ENCODE measurements at places on chromosomes 13 and 19. TPM values are rescaled to one million over a fixed set of nuclear protein-coding genes. Genes with fewer than 3 reads are reported as not detected.

Gene NFKBIB
- 7.6 TPM for total RNA-seq

GRCh38 chr19:42282819-42283187, 13.8 kb downstream of the CIC start:
- DNase-seq, result no peak

- peak; percentile 23 for DNase-seq
Observed at GRCh38 chr13:39577838-39578491, 25.0 kb downstream of the LHFPL6 start.

DNA sequence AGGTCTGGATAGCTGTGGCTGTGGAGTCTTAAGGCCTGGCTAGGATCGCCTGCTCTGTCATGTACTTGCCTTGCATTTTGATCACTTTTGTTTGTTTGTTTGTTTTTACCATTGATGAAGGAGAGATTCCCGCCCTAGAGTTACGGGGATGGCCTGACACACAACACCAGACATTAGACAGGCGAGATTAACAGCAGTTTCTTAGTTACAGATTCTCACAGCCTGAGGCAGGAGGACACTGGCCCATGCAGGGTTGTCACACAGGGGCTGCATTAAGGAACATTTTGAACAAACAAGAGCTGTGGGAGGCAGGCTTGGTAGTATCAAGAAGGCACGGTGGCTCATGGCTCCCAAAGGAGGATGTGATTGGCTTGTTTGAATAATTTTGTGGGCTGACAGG, 291.8 kb downstream of the HS6ST3 start:
- no peak for DNase-seq

Gene ZNF506
- total RNA-seq, result 12.3 TPM

- DNase-seq, result peak; percentile 17
Observed at GRCh38 chr13:30153545-30154426, 153.6 kb downstream of the KATNAL1 start.

DNA sequence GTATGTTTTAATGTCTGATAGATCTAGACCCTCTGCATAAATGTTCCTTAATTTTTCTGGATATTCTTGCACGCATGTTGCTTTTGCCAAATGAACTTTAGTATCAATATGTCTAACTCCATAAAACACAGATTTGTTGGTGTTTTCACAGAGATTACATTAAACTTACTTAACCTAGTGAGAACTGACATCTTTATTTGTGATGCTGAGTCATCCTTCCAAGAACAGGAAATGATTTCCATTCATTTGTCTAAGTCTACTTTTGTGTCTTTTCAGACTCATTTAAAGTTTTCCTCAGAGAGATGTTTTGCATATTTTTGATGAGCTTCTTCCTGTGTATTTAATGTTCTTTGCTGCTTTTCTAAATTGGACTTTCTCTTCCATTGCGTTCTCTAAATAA, 184.0 kb downstream of the SLC7A1 start:
- DNase-seq, result no peak

GRCh38 chr13:36629057-36629385, 44.8 kb upstream of the SERTM1 start:
- no peak for DNase-seq

DNA sequence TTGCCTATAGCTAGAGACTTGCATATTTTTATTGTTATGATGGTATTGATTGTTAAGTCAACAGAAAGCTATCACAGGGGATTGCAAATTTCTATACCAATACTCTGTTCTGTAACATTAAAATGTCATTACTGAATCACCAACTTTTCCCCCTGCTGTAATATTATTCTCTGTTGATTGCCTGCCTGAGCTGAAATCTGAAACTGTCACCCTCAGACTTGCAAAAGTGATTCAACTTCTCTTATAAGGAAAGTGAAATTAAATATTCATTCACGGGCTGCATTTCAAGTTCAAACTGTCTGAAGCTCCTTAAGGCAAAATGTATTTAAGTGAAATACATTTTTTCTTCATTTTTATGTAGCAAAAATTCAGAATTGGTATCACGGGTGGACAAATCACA, 723.2 kb downstream of the PCDH9 start:
- DNase-seq, result no peak

DNA sequence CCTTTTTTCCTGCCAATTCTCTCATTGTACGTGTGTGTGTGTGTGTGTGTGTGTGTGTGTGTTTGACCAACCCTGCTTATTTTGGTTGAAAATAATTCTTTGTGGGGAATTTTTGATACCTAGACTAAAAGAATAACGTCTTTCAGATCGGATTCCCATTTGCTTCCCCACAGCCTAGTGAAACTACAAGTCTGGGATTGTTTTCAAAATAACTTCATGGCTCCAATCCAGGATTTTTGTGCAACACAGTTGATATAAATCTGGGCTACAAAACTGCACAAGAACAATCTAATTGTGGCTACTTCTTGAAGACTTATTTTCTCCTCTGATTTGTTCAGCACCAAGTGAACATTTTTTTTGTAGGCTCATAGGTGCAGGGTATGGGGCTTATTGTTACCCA, 332.8 kb upstream of the MIR17HG start:
- no peak for DNase-seq

DNA sequence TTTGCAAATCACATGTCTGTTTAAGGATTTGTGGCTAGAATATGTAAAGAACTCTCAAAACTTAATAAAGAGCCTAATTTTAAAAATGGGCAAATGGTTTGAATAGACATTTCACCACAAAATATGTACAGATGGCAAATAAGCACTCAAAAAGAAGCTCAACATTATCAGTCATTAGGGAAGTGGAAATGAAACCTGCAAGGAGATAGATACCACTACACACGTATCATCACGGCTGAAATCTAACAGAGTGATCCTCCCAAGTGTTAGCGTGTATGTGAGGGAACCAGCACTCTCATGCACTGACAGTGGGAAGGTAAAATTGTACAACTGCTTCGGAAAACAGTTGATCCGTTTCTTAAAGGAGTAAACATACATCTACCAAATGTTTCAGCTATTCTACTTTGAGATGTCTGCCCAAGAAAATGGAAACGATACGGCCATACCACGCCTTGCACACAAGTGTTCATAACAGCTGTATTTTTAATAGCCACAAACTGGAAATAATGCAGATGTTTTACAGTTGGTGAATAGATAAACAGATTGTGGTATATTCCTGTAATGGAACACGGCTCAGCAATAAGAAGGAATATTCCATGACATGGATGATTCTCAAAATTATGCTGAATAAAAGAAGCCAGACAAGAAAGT, 14.5 kb downstream of the ARHGEF7 start:
- DNase-seq, result no peak

DNA sequence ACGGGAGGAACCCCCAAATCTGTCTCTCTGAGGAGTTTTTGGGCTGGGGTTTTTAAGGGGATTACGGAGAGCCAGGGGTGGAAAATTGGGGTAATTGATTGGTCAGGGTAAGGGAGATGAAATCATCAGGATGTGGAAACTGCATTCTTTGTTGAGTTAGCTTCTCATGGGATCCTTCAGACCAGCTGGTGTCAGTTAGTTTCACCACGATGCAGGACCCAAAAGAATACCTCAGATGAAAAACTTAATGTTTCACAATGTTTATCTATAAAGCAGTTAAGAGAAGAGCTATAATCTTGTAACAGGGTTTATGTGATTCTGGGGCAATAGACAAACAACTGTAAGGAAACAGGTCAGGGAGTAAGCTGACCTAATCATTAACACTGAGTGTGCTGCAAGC, 230.8 kb downstream of the POU4F1 start:
- no peak for DNase-seq

Gene C19orf33
- 0.40 TPM for total RNA-seq

DNA sequence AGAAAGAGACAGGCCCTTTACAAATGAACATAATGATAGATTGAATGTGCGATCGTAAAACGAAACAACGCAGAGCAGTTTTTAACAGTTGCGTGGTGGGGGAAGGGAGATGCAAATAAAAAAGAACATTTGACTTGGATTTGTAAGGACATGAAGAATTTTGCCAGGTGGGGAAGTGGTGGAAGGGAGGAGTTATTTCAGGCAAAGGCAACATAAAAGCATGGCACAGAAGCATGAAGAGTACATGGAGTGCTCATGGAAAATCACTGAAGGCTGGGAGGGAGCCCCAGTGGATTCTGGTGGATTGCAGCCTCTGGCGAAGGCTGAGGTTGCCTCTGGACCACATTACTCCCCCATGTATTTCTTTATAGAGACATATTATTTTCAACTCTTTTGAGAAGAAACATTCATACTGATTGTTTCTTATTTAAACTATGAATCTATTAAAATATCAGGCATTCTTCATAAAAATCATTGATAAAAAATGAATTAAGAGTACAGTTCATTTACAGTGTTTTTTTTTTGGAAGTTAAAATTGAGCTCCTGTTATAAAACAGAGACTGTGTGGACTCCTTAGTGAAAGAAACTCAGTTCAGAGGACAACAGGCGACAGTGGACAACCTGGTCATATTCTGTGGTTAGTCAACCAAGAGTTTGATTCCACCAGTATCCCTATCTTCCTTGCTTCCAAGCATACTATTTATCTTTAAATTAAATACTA, 57.5 kb downstream of the STARD13 start:
- no peak for DNase-seq

Gene TMEM38A
- 1.3 TPM for total RNA-seq

DNA sequence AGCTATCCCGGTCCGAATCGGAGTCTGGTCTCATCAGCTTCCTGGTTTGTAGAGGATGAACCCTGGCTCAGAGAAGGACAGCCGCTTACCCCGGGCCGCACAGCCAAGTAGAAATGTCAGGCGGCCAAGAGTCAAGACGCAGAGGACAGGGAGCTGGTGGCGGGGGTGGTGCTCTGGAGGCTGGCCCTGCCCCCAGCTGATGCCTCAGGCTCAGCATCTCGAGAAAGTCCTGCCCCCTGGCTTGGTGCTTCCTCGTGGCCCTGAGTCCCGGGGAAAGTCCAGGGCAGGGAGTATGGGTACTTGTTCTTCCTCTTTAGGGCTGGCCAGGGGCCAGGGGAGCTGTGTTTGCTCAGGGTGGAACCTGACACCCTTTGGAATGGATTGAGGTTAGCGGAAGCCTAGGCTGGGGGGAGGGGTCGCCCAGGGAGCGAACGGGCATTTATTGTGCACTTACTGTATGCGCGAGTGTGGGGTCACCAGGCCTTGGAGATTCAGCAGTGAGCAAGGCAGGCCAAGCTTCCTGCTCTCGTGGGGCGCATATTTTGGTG, 2.2 kb downstream of the TJP3 start:
- DNase-seq, result no peak

GRCh38 chr19:33863436-33863835, 66.8 kb downstream of the KCTD15 start:
- DNase-seq, result no peak

Gene GZMM
- total RNA-seq, result not detected

DNA sequence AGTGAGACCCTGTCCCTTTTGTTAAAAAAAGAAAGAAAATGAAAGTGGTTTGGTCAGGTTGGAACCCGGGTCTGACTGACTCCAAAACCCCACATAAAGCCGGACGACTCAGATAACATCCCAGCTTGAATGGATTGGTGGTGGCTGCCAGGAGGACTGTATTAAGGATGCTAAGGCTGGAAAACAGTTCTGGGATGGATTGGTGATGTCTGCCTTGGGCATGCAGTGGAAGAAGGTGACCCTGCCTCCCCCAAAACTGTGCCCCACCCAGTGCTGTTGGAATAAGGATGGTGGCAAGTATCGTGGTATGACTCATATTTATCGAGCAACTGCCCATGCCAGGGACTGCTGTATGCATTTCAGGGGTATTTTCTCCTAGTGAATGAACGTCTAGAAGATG, 18.5 kb upstream of the COLGALT1 start:
- DNase-seq, result no peak

Gene FCGBP
- total RNA-seq, result under 0.01 TPM

Gene HSH2D
- not detected for total RNA-seq

- DNase-seq, result peak; percentile 92
Observed at GRCh38 chr19:40305403-40305802, 20.3 kb upstream of the AKT2 start.

Gene ANGPTL4
- 1.5 TPM for total RNA-seq

Gene BTBD2
- 34.9 TPM for total RNA-seq

Gene KIR2DL4
- total RNA-seq, result not detected

DNA sequence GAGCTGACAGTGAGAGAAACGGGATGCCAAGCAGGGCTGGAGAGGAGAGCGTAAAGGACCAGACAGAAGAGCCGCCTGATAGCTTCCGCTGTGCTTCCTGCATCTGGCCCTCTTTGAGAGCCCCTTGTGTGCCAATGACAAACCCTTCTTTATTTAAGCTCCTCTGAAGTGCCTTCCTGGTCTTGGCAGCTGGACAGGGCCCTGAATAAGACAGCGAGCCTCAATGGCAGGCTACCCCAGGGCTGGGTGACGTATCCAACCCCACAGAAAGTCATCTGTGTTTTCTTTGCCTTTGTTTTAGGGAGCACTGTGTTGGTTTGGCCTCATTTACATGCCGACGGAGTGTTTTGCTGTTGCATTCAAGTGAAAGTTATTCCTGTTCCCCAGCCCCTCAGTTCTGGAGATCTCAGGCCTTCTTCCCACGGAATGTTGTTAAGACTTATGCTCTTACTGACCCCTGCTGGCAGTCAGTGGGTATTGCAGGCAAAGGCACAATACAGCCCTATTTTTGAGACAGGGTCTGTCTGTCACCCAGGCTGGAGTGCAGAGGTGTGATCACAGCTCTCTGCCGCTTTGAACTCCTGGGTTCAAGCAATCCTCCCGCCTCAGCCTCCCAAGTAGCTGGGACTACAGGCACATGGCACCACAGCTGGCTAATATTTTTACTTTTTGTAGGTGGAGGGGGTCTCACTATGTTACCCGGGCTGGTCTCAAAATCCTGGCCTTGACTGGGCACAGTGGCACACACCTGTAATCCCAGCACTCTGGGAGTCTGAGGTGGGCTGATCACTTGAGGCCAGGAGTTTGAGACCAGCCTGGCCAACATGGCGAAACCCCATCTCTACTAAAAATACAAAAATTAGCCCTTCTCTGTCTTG, 16.8 kb downstream of the CCL25 start:
- no peak for DNase-seq
